Erythroblast (primary cell): ENCODE measurements at places on chromosomes 16 and 17.

GRCh38 chr17:3729881-3730280, 6.2 kb downstream of the HASPIN start:
- DNase-seq, result no peak

DNA sequence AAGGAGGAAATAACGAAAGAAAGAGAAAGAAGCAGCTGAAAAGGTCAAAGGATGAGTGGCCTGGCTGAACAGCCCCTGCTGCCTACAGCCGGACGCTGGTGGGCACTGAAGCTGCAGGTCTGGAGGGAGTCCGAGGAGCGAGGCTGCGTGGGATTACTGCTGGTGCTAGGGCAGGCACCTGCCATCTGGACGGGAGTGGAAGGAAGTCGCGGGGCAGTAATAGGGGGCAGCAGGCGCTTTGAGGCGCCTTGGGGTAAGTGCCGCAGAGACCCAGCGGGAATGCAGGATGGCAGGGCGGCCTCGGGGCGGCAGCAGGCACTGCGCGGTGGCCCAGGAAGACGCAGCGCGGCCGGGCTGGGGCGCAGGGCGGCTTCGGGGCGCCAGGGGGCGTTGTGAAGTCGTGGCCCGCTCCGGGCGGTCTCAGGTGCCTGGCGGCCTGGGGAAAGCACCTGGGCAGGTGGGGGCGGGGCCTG, 303 bp upstream of the SCNN1G start:
- peak; percentile 83 for DNase-seq

DNA sequence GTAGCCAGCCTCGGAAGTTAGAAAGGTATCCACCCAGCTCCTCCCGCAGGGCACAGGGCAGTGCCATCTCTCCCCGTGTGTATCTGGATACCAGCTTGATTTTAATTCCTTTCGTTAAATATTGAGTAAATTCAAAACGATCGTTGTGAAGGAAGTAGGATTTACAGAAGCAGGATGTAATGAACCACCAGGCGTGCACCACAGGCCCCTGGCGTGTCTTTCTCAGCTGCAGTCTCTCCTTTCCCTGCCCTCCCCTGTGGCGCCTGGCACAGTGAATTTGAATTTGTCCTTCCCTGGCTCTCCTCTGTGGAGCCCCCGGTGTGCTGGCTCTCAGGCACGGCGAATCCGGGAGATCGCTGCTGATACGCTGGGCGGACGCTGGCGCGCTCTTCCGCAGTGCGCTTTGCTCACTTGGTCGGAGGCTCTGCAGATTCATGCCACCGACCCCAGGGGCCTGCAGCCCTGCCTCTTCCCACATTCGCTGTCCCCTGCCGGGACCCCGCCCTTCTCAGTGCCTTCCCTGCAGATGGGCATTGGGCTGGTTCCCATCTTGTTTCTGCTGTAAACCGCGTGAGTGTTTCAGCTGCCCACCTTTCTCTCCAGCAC, 164.6 kb downstream of the RPTOR start:
- no peak for DNase-seq

- DNase-seq, result peak; percentile 3
Measured at GRCh38 chr16:7013990-7014389, 318.7 kb upstream of the RBFOX1 start.

DNA sequence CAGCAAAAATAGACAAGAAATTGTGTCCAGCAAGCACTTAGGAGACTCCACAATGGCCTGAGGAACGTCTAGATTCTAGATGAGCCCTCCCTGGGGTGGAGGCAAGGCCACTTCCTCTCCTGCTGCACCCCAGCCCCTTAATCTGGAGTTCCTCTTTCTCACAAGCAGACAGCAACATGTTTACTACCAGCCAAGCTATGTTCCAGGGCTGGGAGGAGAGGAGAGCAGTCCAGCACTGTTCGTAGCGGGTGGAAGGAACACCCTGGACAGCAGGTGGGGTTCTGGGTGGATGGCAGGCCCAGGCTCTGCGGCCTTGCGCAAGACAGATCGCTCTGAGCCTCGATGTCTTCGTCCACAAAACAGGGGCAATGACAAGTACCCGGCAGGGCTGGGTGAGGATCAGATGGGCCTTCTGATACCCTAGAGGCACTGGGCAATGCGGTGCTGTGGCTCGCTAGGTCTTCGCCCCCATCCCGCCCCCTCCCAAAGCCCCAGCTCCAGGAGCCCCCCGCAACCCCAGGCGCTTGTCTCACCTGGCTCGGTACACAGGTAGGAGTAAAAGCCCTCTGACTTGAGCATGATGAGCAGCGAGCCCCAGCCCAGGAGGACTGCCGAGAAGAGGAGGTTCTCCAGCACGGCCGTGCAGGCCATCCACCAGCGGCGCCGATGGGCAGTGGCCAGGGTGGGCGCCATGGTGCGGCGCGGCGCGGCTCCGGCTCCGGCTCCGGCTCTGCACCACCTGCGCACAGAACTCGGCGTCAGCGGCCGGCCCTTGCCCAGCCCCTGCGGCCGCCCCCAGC, 1.3 kb downstream of the SLC43A2 start:
- DNase-seq, result peak; percentile 66

GRCh38 chr17:71412803-71413202, 708.0 kb upstream of the SOX9 start:
- no peak for DNase-seq

DNA sequence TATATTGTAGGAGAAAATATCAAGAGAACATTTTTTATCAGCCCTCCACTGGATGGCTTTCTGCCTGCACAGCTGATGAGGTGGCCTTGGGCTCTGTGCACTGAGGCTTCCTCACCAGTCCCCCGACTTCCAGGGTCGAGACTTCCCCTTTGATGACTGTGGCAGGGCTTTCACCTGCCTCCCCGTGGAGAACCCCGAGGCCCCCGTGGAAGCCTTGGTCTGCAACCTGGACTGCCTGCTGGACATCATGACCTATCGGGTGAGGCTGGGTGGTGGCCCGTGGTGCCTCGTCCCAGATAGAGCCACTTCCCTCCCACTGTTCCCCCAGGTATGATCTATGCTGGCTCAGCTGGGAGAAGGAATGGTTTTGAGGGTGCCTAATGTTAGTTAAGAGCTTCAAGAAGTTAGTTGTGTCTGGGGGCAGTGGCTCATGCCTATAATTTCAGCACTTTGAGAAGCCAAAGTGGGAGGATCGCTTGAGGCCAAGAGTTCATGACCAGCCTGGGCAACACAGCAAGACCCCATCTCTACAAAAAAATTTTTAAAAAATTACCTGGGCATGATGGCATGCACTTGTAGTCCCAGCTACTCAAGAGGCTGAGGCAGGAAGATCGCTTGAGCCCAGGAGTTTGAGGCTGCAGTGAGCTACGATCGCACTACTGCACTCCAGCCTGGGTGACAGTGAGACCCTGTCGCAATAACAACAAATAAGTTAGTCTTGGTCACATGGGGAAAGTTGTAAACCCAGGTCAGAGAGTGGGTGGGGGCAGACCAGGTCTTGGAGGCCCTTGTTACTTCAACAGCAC, 11.8 kb downstream of the FCSK start:
- no peak for DNase-seq

- no peak for DNase-seq
Measured at GRCh38 chr16:11681976-11682654, 13.9 kb downstream of the SNN start.

DNA sequence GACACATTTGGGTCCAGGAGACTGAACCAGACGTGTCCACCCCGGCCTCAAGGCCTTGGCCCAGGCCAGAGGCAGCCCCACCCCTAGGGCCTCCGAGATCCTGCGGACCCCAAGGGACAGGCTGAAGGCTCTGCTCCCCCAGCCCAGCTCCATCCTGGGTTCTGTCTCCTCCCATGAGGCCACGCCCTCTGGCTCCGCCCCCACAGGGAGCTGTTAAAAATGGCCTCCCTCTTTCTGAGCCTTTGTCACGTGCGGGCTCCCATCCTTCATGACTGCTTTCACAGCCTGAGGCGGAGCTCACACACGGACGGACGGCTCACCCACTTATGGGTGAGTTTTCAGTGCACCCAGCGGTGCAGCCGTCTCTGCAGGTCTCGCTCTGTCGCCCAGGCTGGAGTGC, 6.5 kb upstream of the CACNA1H start:
- DNase-seq, result no peak

- no peak for DNase-seq
Measured at GRCh38 chr17:75160211-75160610, 5.9 kb upstream of the JPT1 start.

DNA sequence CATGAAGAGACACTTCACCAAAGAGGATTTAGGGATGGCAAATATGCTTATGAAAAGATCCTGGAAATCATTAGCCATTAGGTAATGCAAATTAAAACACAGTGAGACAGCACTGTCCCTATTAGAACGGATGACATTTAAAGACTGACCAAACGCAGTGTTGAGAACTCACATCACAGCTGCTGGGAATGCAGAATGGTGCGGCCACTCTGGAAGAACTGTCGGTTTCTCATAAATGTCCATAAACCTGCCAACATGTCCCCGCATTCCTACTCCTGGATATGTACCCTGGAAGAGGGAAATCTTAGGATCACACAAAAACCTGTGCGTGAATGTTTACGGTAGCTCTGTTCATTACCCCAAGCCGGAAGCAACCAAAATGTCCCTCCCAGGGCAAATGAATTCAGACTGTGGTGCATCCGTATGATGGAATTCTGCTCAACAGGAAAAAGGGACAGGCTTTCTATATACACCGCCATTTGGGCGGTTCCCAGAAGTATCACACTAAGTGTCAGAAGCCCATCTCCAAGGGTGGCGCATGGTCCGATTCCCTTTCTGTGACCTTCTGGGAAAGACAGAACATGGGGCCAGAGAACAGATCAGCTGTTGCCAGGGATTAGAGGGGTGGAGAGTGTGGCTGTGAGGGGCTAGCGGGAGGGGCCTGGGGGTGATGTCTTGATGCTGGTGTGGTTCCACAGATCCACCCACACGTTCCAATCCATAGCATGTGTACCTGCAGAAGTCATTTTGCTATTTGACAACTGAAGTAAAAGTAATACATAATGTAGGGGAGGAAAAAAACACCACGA, 197.2 kb upstream of the CHMP6 start:
- DNase-seq, result no peak

DNA sequence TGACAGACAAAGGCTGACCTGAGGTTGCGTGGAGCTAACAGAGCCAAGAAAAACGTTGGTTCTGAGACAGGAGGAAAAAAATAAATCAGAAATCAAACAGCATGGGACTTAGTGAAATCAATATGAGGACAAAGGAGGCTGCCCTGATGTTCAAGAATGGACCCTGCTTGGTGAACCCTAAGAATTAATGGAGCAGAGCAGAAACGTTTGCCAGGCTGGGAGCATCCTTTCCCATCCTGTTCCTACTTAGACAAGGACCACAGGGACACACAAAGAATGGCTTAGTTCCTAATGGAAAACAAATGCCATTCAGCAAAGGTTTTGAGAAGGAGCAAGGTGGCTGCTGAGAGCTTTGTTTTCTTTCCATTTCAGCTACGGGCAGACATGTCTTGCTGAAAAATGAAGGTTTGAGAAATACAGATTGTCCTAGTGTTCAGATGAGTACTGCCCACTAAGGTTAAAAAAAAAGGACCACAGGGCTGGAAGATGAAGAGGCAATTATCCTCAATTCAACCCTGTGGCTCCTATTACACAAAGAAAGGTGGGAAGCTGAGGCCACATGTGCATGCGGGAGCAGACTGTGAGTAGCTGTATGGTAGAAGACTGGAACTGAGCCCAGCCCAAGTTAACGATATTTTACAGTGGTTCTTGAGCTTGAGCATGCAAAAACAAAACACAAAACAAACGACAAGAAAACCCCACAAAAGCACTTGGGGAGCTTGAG, 230.1 kb downstream of the SLC39A11 start:
- no peak for DNase-seq

GRCh38 chr17:51461578-51462004, 201.2 kb downstream of the UTP18 start:
- peak; percentile 55 for DNase-seq

- no peak for DNase-seq
Measured at GRCh38 chr16:79439901-79440300, 160.6 kb downstream of the MAF start.

DNA sequence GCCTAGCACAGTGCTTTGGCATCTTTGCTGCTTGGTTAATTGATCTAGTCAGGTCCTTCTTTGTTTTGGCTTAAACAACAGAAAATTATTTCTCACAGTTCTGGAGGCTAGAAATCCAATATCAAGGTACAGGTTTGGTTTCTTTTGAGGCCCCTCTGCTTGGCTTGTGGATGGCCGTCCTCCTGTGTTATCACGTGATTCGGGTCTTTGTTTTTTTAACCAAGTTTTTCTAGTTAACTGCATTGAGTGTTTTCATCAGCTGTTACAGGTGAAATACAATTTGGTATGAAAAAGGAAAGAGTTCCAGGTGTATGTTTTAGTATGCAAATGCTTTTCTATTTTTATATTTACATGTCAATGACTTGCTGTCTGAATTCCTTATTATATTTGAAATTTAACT, 2.8 kb downstream of the NLK start:
- no peak for DNase-seq

- peak; percentile 64 for DNase-seq
Measured at GRCh38 chr17:43832976-43833829, at the start of gene MPP3. TSS of gene MPP3 (minus strand) at chr17:43833146. CDS start at chr17:43831906, 1,240 bp downstream.

- no peak for DNase-seq
Measured at GRCh38 chr17:45747911-45748310, 36.2 kb upstream of the CRHR1 start.

GRCh38 chr16:3444032-3444388, 530 bp downstream of the NAA60 start:
- DNase-seq, result peak; percentile 63

GRCh38 chr16:17193566-17194100, 277.1 kb downstream of the XYLT1 start:
- DNase-seq, result no peak

DNA sequence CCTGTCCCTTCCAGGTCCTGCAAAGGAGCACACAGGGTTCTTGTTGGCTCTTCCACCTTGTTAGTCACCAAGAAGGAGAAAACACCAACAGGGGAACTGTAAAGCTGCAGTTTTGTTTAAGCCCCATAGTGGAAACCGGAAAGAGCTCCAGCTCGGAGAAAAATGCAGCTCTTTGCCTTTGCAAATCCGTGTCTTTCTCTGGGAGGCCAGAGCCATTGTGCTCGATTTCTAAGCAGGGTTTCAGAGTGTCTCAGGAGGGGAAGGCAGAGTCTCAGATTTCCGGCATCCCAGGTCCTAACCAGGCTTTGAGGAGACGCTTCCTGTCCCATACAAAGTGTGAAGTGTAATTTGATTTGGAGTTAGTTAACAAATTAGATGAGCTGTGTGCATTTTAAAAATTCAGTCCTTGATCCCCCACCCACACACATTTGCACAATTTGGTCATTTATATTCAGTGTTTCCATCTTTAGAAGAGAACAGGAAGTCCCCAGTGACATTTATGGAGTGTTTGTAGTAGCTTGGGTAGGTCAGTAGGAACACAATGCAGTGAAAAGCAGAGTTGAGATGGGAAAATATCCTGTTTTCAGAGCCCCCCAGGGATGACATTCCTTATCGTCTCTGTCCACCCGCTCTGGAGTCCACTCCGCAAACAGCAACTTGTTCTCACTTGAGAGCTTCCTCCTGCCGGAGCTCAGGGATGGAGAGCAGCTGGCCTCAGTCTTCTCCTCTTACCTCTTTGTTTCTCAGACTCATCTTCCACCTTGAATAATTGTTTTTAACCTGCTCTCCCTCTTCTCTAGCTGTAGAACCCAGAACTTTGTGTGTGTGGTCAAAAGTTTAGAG, 331.9 kb downstream of the SEC14L1 start:
- no peak for DNase-seq

- DNase-seq, result no peak
Measured at GRCh38 chr16:4612977-4613635, 1.6 kb downstream of the UBALD1 start.
